ENCODE measurements at places on chromosomes 5 and 9.

- DNase-seq, result no peak
Observed at GRCh38 chr9:134634667-134635230, 6.9 kb upstream of the COL5A1 start.

DNA sequence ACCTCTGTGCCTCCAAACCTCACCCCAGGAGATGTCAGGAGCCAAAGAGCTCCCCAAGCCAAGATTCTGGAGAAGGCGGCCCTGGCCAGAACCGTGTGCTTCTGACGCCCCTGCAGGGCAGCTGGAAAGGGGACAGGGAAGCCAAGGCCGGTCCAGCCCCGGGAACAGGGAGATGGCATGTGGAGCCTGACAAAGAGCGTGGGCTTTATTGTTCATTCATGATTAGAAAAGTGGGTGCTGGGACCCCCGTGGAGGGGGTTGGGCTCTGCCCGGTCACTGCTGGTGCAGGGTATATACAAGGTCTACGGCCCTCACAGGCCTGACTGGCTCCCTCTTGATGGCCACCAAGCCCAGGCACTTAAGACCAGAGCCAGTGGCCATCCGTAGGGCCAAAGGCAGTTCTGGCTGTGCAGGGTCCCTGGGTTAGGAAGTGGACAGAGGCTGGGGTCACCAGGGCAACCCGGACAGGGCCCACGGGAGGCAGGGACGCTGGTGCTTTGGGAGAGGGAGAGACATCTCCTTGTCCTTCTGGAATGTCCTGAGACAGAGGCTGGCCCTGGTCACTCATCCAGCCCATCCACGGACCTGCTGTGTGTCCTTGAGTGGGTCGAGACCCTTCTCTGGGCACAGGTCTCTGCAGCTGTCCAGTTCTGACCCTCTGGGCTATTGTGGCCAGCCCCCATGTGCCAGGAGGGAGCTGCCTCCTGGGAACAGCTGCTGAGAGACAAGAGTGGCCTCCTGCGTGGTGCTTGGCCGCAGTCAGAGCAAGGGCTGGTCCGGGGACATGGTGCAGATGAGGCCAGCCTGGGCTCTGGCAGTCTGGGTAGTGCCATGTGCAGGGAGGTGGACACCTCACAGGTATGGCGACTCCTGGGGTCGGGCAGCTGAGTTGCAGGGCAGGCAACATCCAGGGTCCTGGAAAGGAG lies 12.5 kb downstream of the NINJ1 start:
- no peak for DNase-seq

DNA sequence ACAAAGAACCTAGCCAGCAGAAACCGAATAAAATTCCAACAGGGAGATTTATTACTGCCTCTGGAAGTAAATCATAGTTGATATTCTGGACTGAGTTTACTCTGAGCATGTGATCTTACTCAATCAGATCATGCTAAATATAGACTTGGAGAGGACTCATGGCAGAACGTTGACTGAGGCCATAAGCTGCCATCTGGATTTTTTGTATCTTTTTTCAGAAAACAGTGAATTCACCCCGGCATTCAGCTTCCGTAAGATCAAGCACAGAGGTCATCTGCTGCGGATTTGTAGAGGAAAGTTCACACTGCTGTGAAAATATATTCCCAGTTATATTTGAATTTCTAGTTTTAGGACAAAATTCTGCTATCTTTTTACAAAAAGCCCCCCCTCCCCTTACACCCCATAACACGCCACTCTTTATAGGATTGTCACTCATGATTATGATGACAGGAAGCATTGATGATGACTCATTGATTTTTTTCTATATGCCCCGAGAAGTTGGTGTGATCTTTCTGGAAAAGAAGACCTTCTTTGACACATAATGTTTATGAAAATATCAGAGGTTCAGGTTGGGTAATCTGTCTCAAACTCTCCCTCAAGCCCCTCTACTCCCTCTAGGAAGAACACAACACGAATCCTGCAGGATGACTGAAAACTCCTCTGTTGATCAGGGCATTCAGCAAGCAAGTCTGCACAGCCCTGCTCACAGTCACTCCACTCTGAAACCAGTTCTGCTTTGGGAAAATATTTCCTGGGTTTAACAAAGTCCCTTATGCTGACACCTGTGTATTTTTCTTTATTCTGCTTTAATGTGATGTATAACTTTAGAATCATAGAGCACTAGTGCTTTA lies 70.8 kb downstream of the NXNL2 start:
- DNase-seq, result no peak

- DNase-seq, result no peak
Observed at GRCh38 chr9:87054999-87055686, 107.8 kb upstream of the GAS1 start.

All from brain pericyte (primary cell).